ENCODE measurements at places on chromosomes 6 and 20.

DNA sequence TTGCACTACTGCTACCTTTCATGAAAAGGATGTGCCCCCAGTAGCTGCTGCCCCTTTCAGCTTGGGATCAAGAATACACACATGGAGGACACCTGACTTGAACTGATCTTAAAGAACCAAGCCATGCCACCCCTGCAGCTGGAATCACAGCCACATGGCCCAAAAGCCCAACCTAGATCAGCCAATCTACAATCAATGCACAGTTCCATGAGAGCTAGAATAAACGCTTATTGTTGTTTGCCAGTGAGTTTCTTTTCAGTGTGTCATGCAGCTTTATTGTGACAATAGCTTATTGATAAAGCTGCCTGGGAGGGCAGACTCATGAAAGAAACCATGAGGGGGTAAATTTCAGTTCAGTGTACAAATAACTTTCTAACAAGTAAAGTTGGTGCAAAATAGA, 397.7 kb downstream of the PTPRT start:
- no peak for DNase-seq

DNA sequence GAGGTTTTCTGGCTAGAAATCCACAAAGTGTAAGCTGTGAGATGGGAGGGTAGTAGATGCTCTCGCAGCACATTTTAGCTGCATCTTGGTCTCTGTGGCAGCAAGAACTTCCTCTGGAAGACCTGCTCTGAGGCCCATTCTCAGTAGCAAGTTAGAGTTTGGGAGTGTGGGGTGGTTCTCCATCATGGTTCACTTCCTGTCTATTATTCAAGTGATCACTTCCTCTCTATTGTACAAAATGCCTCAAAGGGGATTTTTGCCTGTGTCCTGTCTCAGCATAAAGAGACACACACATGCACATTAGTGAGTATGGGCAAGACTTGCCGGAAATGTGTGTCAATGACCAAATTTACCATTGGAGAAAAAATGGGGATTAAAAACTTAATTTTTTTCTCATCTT, 42.5 kb downstream of the LYRM2 start:
- DNase-seq: no peak

- DNase-seq: no peak
Observed at GRCh38 chr20:61796738-61797137, 268.9 kb downstream of the TAF4 start.

DNA sequence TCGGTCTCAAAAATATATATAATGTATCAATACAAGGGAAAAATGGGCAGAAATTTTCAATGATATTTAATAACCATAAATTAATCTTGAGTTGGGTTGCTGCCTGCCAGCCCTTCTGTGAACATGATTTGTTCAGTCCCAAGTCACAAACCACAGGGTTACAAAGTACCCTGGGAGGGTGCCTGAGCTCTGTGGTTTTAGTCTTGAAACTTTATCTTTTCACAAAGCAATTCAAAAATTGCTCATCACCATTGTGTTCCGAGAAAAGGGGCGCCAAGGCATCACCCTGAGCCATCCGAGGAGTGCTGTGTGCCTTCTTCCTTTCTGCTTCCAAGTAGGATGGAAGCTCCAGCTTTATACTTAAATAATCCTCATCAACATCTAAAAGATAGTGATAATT, 141.6 kb upstream of the AKAP12 start:
- no peak for DNase-seq

DNA sequence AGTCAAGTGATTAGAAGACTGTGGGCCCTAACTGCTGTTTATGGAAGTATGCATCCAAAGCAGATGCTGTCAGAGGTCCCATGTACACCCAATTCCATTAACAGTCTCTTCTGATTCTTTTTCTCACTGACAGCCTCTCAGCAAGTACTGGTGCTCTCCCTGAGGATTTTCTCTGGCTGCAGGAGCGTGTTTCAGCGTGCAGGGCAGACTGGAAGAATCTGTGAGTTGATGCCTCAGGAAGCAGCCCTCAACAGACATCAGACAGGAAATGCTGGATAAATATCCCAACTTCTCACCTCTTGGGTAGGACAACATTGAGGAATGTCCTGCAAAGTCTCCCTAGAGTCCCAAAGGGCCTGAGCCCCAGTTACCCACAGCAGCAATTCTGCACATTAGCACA, 40.8 kb downstream of the ANKEF1 start:
- DNase-seq: no peak

DNA sequence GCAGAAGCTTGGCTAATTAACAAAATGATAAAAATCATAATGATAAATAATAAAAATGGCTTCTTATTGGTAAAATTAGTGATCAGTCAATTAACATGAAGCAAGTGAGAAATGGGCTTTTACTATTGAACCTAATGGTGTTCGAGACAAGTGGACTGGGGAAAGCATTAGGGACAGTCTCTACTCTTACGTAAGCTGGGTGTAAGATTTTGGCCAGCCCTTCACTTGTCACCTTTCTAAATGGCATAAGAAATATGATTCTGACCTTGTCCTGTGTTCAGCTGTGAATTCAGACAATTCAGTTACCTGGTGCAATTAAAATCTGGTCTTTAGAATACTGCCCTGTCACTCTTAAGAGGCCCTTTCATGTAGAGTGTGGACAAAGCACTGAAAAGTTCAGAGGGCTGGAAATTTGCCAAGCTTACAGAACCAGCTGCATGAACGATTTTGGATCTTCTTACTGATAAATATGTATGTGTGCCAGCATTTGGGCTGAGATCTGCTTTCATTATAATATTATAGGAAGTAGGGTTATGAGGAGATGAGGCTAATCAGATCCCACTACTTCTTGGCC, 115.9 kb downstream of the QRSL1 start:
- no peak for DNase-seq

- no peak for DNase-seq
Observed at GRCh38 chr6:138614151-138614550, 114.9 kb upstream of the NHSL1 start.

DNA sequence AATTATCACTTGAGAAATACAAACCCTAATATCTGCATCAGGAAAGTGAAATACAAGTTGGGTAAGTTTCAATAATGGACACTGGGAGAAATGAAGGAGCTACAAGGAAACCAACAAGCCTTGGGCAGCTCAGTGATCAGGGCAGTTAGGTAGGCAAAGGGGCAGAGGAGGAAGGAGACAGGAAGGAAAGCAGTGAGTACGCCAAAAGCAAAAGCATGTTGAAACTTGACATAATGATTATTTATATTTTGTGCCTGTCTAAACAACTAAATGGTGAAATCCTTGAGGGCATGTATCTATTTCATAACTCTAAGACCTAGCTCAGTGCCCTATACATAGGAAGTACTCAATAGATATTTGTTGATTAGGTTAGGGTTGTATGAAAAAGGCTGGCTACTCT, 23.3 kb downstream of the PXT1 start:
- no peak for DNase-seq

DNA sequence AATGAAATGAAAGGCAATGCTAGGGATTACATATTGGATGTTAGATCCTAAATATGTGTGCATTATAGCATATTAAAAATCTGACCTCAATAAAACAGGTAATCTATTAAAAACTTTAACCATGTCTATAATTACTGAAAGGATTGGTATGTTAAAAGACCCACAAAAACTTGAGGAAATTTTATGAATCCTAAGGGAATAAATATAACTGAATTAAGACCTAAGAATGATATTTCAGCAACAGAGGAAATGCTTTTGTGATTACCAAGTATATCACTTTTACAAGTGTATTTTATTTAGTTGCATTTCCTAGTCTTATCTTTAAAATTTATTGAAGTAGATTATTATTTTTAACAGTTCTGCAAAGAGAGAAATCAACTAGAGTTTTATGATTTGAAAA, 571.5 kb downstream of the HDGFL1 start:
- no peak for DNase-seq

DNA sequence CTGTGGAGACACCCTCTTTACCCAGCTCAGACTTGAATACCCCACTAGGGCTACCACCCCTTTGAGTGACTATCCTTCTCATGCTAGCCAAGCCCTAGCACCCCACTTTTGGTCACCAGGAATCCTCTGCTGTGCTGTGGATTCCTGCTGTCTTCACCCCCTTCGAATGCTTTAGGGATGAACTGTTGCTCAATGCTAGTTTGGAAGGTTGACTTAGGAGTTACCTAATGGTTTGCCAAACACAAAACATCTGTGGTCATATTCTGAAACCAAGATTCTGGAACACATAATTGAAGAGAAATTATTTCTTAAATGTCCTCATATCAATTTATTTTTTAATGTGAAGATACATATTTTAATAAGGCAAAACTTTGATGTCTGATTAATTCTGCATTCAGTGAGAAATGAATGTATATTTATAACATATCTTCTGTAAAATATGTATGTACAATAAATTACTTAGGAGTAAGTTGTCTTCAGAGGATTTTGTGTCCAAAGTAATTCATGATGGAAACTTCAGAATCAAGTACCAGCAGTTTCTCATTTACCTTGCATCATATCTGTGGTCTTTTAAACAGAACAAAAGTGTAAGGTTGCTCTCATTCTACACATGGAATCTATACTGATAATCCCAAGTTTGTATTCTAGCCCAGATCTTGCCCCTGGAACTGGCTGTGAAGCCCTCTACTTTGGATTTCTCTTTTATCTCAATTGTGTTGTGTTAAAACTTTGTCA, 46.9 kb downstream of the TMEM200A start:
- no peak for DNase-seq

DNA sequence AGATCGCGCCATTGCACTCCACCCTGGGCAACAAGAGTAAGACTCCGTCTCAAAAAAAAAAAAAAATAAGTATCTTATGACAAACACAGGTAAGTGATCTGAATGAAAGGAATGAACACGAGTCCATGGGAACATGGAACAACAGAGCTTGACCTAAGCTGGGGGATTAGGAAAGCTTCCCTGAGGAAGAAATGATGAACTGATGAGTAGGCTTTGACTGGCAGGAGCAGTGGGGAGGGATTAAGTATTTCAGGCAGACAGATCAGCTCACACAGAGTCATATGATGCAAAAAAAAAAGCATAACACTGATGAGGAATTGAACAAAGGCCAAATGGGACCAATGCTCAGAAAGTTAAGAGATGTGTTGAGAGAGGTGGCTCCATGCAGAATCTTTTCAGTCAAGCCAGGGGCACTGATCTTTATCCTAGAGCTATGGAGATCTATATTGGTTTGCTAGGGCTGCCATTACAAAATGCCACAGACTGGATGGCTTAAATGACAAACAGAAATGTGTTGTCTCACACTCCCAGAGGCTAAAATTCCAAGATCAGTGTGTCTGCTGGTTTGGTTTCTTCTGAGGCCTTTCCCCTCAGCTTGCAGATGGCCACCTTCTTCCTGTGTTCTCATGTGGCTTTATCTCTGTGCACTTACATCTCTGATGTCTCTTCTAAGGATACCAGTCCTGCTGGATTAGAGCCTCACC, 85.6 kb downstream of the ANKRD6 start:
- DNase-seq: no peak

DNA sequence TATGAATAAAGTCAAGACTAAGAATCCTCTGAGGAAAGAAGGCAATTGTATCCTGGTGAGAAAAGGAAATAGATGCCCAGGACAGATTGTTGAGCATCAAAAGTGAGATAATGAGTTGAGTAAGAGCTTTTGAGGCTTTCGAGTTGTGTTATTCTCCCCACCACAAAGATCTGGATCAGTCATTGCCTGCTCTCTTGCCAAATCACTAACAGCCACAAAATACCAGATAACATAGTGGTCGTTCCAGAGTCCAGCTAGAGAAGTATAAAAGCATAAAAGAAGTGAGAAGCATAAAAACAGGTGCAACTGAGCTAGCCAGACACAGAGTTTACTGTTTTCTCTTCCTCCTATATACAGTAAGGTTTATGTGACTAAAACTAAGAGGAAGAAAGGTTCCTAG, 4.9 kb downstream of the SPINT4 start:
- no peak for DNase-seq

- DNase-seq: no peak
Observed at GRCh38 chr6:2560917-2561698, 189.6 kb downstream of the MYLK4 start.

- DNase-seq: no peak
Observed at GRCh38 chr6:11753798-11754197, 24.8 kb downstream of the ADTRP start.

GRCh38 chr6:90490030-90490716, 96.7 kb downstream of the MAP3K7 start:
- no peak for DNase-seq

Data from GM12892 (cell line).